ENCODE measurements at places on chromosomes 6 and 20.

GRCh38 chr6:158040804-158041347, 59.2 kb downstream of the SYNJ2 start:
- DNase-seq: no peak

- DNase-seq: no peak
These were observed 113.1 kb downstream of the FOXA2 start for GRCh38 chr20:22471156-22471836.

DNA sequence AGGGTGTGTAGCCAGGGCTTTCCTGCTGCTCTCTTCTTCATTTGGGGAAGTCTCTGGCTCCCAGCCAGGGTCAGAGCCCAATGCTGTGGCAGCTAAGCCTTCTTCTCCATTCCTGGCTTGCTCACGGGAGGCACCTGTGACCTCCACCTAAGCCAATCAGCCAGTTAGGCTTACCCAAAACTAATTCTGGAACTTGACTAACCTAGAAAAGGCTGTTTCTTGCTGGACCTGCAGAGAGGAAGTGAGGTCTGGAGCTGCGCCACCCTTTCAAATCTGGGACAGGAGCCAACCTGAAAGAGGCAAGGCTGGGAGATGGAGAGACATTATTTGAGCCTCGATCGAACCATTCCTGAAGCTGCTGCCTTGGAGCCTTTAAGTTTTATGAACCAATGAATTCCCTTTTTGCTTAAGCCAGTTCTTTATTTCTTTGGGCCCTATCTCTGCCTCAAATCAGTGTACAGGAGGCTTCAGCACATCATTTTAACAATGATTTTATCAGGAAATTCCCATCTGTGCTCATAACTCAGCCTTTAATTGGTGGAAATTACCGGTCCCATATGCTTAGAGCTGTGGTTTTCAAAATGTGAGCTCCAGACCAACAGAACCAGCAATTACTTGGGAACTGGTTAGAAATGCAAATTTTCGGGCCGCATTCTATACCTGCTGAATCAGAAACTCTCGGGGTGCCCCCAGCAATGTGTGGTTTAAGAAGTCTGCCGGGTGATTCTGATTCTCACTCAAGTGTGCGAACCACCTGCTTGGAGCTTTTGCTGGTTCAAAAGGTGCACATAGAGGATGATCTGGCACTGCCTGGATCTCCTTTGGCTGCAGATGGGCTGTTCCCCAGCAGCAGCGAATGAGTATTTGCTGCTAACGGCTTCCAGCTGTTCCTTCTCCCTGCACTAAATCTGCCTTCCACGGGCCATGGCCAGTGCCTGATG, 97.4 kb upstream of the RNF24 start:
- no peak for DNase-seq

DNA sequence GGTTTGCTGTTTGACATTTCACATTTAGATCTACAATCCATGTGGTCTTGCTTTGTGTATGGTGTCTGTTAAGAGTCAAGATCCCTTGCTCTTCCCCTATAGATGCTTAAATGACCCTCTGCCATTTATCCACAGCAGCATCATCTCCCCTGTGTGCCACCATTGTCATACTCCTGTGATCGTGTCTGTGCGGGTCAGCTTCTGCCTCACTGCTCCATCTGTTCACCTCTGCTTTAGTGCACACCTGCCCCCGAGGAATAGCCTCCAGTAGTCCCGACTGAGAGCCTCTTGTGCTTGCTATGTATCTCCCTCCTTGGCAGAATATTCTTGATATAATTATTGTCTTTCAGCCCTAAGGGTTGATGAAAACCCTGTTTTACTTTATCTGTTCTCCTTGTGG, 551.2 kb downstream of the CDH26 start:
- DNase-seq: no peak

- no peak for DNase-seq
These were observed 5.2 kb downstream of the AGPAT4 start for GRCh38 chr6:161268531-161269210.

DNA sequence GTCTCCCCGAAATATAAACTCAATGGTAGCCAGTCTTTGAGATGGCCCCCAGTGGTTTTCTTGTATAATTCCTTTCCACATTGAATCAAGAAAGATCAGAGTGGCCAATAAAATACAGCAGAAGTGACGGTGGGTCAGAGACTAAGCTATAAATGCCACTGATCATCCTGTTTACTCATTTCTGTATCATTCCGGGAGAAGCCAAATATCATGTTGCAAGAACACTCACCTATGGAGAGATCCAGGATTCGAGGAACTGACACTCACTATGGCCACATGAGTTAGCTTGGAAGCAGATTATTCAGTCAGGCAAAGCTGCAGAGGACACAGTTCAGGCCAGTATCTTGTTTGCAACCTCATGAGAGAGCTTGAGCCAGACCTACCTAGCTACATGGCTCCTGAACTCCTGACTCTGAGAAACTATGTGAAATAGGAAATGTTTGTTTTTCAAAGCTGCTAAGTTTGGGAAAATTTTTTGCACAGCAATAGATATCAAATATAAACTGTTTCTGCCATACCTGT, 132.4 kb upstream of the ADGRF1 start:
- no peak for DNase-seq

DNA sequence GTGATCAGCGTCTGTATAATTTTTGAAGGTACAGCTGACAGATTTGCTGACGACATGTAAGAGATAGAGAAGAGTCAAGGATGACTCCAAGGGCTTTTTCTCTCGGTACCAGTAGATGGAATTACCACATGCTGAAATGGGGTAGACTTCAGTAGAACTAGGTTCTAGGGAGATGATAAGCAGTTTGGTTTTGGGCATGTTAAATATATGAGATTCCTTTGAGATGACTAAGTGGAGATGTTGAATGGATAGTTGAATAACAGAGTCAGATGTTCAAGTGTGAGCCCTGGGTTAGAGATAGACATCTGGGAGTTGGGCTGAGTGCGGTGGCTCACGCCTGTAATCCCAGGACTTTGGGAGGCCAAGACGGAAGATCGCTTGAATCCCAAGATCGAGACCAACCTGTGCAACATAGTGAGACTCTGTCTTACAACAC, 50.0 kb downstream of the PHF20 start:
- no peak for DNase-seq

DNA sequence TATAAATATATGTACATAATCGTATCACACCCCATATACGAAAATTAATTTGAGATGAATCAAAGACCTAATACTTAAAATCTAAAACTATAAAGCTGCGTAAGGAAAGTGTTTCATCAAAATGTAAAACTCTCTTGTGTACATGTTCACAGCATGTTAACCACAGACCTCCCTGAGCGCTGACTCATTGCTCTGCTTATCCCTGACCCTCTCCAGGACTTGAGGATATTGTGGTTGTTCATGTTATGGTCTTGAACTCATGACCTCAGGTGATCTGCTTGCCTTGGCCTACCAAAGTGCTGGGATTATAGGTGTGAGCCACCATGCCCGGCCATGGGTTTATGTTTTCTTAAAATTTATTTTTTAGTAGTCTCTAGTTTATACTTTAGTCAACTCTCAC, 14.2 kb downstream of the FAM83B start:
- no peak for DNase-seq

DNA sequence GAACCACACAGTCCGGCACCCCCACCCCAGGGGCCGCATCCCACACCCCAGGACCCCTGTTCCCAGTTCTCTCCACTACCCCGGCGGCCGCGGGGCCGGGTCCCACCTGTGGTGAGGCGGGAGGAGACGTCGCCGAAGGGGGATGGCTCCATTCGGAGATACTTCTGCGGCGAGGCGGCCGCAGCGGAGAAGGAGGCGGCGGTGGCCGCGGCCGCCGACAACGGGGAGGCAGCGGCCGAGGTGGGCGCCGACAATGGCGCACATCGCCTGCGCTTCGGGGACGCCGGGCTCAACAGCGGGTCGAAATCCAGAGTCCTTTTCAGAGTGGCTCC, 723 bp downstream of the AKIRIN2 start:
- no peak for DNase-seq

DNA sequence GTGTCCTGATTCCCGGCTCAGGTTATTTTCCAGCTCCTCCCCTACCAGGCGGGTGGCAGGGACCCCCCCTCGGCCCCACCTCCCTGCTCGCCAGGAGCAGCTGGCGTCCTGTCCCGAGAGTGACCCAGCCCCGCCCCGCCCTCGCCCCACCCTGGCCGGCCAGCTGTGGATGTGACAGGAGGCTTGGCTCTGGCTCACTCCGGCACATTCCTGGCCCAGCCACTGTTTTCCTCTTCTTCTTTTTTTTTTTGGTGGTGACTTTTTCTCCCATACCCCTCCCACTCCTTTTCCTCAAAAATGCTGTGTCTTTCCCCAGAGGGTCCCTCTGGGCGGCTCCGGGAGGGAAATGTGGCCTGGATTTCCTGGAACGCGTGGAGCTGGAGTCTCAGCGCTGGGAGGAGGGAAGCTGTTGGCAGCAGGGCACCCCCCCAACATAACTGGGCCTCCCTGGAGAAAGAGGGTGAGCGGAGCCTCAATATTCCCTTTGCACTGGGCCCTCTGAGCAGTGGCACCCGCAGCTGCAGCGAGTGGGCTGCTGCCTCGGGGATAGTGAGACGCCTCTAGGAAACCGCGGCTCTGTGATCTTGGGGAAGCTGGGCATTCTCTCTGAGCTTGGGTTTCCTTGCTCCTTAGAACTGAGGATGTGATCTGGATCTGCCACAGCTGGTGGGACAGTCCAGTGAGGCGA, 28.3 kb upstream of the CSNK2A1 start:
- DNase-seq: no peak

- DNase-seq: no peak
These were observed 69.0 kb downstream of the BTBD9 start for GRCh38 chr6:38570750-38571149.

DNA sequence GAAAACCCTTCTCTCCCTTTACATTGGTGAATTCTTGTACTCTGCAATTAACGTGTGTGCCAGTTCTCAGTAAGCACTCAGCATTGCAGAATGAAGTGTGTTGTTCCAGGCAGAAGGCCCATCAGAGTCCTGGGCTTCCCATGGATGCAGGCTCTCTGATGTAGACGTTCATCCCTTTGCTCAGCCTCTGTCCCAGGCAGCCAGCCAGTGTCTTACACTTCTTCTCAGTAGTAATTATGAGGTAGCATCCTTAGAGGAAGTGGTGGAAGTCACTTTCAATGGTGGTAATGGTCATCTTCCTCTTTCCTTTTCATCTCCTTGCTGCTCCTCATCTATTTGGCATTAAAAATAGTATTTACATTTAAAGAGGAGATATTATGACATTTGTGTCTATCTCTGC, 66.7 kb upstream of the FYN start:
- no peak for DNase-seq

DNA sequence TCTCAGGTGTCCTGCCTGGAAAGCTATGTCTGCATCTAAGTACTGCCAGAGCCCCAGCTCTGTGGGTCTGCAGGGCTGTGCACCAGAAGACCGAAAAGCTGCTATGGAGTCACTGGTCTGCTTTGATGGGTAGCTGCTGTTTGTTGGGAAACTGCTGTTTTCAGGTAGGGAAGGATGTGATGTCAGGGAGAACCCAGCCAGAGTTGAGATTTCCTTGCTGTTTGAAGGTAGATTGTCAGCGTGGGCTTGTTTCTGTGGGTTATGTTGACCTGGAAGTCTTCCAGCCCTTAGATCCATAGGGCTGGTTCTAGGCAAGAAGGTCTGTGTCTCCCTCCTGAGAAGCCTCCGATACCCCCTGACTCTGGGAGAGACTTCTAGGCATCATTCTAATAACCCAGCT, 12.2 kb upstream of the SHLD1 start:
- DNase-seq: no peak

DNA sequence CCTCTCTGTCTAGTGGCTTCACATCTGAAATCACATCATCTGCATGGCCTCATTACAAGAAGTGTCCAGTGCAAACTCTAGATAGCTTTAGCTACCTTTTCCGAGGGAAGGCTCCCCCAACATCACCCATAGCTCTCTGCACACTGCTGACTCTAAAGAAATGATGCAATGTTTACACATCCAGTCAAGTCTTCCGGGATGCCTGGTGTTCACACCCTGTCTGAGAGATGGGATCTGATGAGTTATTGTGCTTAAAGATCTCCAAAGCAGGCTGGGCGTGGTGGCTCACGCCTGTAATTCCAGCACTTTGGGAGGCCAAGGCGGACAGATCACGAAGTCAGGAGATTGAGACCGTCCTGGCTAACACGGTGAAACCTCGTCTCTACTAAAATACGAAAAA, 404.6 kb upstream of the IRAK1BP1 start:
- no peak for DNase-seq

DNA sequence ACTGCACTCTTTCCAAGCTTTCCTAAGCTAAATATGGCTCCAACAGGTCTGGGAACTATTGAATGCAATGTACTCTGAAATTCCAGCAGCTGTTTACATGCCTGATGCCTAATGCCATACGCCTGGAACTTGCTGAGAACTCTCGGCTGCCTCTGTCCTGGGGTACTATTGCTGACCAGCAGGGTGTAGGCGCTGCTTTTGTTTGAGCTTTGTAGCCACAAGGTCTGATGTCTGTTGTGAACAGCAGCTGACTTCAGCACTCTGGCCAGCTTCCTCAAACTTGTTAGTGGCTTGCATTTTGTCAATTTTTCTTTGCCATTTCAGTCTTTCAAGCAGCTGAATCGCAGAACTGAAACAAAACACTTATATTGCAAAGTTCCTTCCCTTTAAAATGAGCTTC, 26.7 kb downstream of the SAYSD1 start:
- DNase-seq: no peak

GRCh38 chr6:146103416-146104072, 74.7 kb downstream of the GRM1 start:
- DNase-seq: no peak

GRCh38 chr6:122367171-122367570, 32.3 kb upstream of the HSF2 start:
- DNase-seq: no peak

DNA sequence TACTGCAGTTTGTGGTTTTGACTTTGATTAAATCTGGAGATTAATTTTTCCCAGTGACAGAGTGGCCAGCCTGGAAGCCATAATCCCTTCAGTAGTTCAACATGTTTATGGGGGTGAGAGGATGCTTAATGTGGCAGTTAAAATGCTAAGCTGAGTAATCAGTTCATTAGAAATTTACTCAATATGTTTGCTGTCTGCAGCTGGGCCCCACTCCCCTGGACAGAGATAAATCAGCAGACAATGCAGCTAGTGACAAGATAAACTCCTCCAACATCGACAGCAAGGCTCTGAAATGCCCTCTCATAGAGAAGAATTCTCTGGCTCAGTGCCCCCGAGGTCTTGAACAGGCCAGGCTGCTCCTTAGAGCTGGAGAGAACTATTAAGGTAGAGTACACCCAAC, 101.9 kb downstream of the LRFN2 start:
- no peak for DNase-seq

GRCh38 chr6:12899046-12899833, 182.7 kb downstream of the PHACTR1 start:
- no peak for DNase-seq

DNA sequence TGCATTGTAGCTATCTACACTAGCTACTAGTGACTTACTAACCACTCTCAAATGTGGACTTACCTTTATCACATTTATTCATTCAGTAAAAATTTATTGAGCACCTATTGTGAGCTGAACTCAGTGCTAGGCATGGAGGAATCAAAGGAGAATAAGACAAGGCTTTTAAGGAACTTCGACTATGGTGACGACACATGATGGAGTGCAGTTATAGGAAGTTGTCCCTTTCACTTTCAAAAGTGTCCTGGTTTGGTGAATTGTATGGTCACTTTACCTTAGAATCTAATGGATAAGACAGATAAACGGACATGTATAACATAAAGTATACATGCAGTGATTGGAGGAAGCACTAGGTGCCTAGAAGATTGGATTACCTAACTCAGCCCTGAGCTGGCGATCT, 4.3 kb downstream of the AKAP7 start:
- no peak for DNase-seq

GRCh38 chr20:34493646-34494045, 22.6 kb upstream of the DYNLRB1 start:
- no peak for DNase-seq
